ENCODE measurements at places on chromosomes 11 and 22.

DNA sequence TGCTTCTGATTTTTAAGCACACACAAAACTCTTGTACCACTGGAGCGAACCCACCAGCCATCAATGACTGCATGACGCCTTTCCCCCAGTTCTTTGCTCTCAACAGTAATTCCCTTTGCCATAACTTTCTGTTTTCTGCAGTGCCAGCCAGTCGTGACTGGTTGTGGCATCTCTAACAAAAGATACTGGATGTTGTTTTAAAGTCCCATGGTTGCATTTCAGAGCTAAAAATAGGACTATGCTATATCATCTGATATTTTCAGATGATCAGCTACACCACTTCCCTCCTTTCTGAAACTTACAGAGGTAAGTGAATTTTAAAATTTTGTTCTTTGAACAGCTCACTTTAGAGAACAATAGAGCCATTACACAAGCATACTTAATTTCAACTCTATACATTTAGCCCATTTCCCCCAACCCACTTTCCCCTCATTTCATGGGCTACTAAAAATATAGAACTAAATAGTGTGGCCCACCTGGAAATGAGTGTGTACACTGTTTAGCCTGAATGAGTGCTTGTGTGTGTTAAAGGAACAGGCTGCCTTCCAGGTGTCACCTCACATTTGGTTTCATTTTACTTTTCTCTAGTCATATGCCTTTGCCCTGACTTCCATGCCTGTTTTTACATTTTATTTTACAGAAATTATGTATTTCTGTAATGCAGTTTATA, 136.9 kb upstream of the ZC3H12C start:
- no peak for DNase-seq

- DNase-seq = no peak
Observed at GRCh38 chr11:59815754-59816153, 5.2 kb upstream of the MRPL16 start.

- DNase-seq = no peak
Observed at GRCh38 chr11:102269927-102270326, 47.4 kb upstream of the BIRC3 start.

GRCh38 chr11:129323896-129324502, 51.6 kb upstream of the BARX2 start:
- no peak for DNase-seq

DNA sequence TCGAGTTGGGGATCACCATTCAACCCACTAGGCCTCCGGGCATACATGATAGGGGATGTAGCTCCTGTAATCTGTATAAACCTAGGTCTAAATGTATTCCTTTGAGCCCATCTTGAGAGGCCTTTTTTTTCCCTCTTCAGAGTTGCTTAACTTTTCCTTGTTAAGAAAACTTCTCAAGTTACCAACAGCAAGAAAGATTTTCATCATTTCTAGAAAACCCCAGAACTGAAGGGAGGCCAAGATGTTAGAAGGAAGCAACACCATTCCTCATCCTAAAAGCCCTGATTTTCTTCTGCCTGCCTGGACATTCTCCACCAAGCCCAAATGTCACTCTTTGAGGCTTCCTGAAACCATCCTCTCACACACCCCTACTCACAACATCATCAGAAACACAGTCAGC, 79.4 kb downstream of the TMPRSS5 start:
- no peak for DNase-seq

DNA sequence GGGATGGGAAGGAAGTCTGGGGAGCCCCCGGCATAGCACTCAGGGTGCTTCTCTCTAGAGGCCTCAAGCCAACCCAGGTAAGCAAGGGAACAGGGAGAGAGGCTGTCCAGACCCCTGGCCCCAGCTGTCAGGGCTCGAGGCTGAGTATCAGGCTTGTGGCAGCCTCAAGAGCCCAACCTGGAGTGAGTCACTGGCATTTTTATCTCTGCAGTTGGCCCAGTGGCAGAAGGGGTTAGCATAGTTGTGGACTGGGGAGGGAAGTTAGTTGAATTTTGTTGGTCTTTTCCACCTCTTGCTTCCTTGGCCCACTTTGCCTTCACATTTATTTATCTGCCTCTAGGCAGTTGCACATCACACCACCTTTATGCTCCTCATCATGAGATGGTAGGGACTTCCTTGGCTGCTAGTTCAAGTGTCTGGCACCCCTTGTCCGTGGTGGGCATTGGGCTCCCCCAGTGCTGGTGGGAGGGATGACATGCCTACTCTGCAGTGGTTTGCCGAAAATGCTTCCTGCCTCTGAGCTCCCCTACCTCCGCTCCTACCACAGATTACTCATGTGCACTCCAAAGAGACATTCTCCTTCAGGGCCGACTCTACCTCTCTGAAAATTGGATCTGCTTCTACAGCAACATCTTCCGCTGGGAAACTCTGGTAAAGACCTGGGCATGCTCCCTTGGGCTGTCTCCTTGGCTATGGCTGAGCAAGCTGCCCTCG, 60.1 kb downstream of the SCN3B start:
- no peak for DNase-seq

- DNase-seq = no peak
Observed at GRCh38 chr22:17117890-17118289, 3.3 kb downstream of the TMEM121B start.

- no peak for DNase-seq
Observed at GRCh38 chr11:70463478-70464255, 65.3 kb downstream of the CTTN start.

- DNase-seq = no peak
Observed at GRCh38 chr11:106614262-106614661, 404.0 kb downstream of the GUCY1A2 start.

DNA sequence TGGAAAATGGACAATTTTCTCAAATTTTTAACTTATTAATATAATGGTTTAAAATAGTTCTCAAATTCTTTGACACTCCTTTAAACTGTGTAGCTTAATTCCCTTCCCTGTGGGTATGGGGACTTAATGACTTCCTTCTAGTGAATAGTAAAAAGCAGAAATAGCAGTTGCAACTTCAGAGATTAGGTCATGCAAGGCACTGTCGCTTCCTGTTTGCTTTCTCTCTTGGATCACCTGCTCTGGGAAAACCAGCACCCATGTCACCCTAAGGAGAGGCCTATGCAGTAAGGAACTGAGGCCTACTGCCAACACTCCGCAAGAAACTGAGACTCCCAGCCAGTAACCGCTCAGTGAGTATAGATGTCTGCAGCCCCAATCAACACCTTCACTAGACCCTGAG, 5.5 kb upstream of the PANX3 start:
- no peak for DNase-seq

GRCh38 chr22:46213052-46213451, 37.0 kb downstream of the CDPF1 start:
- DNase-seq = no peak

DNA sequence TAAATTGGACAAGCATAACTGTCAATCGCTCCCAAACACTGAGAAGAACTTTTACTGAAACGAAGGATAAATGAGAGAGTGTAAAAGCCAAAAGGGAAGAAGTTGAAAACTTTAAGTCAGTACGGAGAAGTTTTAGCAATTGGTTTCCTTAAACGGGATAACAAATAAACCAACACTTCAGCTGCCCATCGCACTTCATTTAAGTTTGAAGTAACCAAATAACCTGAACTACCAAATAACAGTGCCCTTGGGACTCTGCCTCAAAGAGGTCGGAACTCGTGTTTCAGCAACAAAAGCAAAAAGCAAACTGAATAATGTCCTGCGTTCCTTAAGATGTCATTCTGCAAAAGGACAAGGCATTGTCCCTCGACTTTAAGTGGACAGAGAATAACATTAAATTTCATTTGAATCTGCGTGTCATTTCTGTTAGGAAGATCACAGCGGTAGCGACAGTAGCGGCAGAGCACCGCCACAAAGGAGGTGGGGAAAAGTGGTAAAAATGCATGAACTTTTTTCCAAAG, 127.0 kb upstream of the C11orf58 start:
- DNase-seq = no peak

- no peak for DNase-seq
Observed at GRCh38 chr22:40685406-40685805, 6.1 kb downstream of the MCHR1 start.

DNA sequence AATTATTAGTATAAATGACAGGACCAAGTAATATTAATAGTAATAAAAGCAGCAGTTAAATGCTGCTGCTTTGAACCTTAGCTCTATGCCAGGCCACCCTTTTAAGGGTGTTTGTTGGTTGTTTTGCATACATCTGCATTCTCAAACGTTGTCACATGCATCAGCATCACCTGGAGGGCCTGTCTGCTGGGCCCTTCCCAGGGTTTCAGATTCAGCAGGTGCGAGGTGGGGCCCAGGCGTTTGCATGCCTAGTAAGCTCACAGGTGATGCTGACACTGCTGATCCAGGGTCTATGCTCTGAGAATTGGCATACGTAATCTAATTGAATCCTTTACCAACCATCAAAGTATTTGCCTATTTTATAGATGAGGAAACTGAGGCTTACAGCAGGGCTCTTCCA, 246.5 kb downstream of the CADM1 start:
- no peak for DNase-seq

DNA sequence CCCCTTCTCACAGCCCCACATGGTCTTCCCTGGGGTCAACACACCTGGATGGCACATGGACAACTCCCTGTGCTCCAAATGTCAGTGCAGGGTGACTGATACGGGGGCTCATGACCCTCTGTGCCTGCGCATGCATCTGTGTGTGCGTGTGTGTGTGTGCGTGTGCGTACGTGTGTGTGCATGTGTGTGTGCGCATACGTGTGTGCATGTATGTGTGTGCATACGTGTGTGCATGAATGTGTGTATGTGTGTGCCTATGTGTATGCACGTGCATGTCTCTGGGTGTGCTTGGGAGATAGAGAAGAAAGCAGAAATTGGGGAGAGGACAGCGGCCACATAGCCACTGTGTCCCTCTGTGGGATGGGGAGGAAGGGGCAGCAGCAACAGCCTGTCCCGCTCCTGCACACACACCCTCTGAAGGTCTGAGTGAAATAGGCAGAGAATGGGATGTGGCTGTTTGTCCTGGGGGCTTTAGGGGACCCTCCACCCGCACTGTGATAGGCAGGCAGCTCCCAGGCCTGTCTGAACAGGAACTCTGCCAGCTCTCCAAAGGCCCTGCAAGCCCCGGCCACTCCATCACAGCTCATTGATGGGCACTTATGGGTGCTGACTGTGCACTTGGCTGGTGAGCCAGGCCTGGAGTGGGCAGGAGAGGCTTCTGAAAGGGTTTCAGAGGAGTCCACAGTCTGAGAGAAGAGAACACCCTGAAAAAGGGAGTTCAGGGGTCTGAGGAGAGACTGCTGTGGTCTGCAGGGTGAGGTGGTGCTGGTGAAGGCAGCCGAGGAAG, 28.7 kb upstream of the PICK1 start:
- DNase-seq = no peak

DNA sequence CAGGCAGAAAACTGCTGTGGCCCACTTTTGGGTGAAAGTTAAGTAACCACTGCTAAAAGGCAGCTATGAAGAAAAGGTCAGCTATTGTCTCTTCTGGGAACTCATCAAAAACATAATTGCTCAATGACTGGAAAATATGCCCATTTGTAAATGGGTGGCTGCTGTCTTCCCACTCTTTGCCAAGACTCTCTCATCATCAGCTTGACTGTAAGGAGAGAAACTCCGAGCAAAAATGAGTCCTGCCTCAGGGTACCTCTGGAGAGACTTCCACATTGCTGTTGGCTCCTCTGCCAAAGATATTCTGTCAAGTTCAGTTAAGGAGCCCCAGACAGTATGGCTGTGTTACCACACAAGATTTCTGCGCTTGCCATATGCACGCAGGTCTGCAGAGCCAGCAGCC, 138.7 kb downstream of the BBOX1 start:
- no peak for DNase-seq

DNA sequence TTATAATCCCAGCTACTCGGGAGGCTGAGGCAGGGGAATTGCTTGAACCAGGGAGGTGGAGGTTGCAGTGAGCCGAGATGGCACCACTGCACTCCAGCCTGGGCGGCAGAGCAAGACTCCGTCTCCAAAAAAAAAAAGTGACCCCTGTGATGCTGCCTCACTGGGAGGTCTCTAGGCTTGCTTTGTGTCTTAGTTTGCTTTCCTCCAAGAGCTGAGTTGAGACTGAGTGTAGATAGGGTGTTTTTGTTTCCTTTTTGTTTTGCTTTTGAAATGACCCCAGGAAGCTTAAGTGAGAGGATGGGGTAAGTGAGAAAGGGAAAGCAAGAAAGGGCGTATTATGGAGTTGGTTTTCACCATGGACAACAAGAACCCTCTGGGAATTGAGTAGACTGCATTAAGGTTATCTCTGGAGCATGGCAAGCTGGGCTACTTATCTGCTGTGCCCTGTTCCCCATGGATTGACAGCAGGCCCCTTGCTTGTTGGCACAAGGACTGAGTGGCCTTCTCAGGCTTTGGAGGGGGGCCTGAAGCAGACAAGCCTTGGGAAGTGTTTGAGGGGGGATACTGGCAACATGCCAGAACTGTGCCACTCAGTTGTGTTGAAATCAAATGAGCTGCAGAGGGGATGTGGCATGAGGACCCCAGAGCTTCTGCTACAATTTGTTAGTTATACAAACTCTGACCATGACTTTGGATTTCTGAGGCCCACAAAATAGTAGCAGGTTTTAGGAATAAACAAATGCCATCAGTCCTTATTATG, 300.6 kb upstream of the C11orf87 start:
- no peak for DNase-seq

GRCh38 chr11:95359756-95360155, 128.8 kb upstream of the SESN3 start:
- no peak for DNase-seq

- DNase-seq = no peak
Observed at GRCh38 chr22:48939441-48940265, 888.0 kb downstream of the BRD1 start.

- DNase-seq = no peak
Observed at GRCh38 chr11:83464160-83464944, 178.2 kb upstream of the CCDC90B start.

- DNase-seq = no peak
Observed at GRCh38 chr11:93573184-93573583, 30.0 kb upstream of the SMCO4 start.

DNA sequence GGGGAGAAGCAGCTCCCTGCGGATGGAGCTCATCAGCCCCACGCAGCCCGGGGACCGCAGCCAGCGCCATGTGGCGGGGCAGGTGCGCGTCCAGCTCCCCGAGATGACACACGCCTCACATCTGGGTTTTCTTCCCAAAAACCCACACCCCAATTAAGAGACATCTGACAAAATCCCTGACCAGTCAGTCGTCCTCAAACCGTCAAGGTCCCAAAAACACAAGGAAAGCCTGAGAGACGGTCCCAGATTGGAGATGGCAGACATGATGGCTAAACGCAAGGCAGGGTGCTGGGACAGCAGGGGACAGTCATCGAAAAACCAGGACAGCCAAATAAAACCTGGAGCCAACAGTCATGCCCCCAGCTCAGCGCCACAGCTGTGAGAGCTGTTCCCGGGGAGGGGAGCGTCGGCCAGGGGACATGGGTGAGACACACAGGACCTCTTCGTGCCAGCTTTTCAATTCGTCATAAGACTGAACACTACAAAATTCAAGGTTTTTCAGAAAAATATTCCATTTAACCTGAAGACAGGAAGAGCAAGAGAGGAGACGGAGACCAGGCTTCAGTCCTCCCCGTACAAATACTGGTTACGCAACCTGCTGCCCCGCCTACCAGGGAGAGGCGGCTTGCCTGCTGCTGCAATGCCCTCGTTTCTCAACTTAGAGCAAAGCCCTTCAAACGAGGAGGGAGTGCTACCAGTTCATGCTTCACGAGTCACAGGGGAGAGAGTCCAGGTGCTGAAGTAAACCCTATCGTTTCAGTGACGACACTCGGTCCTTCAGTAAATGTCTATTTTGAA, 10.5 kb downstream of the TOLLIP start:
- DNase-seq = no peak

- DNase-seq = no peak
Observed at GRCh38 chr11:104657083-104657482, 241.2 kb downstream of the CASP12 start.

Data from activated CD4-positive, alpha-beta T cell treated with anti-CD3 and anti-CD28 coated beads for 4 hours (primary cell).